ENCODE measurements at places on chromosomes 4 and X.
A peak's percentile ranks its signal among the peaks of the same experiment; 100 is the strongest.

DNA sequence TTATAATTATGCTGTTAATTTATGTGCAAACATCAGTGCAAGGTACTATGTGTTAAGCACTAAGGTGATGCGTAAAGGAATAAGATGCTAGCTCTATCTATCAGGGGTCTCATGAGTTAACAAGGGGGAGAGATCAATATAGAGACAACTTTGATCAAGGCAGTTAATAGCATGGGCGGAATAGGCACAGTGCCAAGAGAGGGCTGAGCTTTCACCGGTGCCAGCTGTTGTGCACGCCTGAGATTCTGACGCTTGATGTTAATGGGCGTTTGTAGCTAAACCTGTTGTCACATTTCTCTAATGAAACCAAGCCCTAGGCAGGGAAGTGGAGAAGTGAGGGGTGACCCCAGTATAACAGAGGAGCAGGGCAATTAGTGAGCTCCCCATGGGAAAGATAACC lies 86.0 kb upstream of the NMU start:
- no peak for DNase-seq
- H3K27ac ChIP-seq: no peak overlapping the region
- H3K27me3 ChIP-seq: no peaks in the 10 kb centered on the region
- no peaks in the 10 kb centered on the region for H3K4me1 ChIP-seq

DNA sequence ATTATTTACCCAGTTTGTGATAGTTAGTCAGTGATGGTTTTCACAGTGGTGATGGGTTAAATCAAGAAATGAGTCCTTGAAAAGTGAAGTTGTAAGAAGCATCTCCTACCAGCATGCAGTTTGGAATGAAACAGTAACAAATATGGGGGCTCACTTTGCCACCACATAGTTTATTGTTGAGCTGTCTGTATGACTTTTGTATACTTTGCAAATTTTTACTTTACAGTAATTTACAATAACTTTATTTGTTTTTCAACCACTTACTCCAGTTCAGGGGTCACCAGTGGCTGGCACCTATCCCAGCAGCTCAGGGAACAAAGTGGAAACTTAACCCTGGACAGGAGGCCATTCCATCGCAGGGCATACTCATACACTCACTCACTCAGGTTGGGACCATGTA lies 64.5 kb upstream of the ANKRD50 start:
- no peaks in the 10 kb centered on the region for H3K27me3 ChIP-seq
- DNase-seq: no peak
- no peak overlapping the region for H3K4me3 ChIP-seq
- H3K4me1 ChIP-seq: no peaks in the 10 kb centered on the region

DNA sequence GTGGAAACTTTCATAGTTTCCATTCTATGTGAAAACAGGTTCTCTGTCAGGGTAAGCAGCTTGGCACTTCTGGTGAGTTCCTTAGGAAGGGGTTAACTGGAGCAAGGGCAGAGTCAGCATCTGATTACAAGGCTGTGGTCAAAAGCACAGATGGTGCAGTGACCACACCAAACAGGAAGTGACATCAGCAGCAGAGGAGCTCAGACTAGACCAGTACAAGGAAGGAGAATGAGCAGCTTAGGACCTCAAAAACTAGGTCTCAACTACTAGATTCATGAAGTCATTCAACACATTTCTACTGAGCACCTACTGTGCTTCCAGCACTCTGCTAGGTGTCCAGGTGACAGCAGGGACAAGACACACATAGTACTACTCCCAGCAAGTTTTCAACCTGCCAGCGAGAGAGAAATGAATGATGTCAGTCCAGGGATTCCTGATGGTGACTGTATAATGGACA lies 130.2 kb downstream of the AMELX start:
- no peak overlapping the region for H3K27ac ChIP-seq
- peaks cover 5% of the 10 kb centered on the region for H3K27me3 ChIP-seq
- H3K36me3 ChIP-seq: no peaks in the 10 kb centered on the region
- no peak overlapping the region for H3K4me3 ChIP-seq

- H3K27ac ChIP-seq: no peak overlapping the region
- no peaks in the 10 kb centered on the region for H3K27me3 ChIP-seq
- H3K4me1 ChIP-seq: no peaks in the 10 kb centered on the region
- H3K36me3 ChIP-seq: no peaks in the 10 kb centered on the region
- H3K4me3 ChIP-seq: no peak overlapping the region
Observed at GRCh38 chrX:115499112-115499805, 61.7 kb upstream of the PLS3 start.

DNA sequence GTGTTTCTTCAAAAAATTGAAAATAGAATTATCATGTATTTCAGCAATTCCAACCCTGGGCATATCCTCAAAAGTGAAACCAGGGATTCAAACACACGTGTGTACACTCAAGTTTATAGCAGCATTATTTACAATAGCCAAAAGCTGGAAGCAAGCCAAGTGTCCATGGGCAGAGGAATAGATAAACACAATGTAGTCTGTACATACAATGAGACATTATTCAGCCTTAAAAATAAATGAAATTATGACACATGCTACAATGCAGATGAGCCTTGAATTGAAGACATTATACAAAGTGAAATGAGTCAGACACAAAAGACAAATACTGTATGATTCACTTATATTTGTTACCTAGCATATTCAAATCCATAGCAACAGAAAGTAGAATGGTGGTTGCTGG lies 853.4 kb downstream of the STIM2 start:
- H3K27ac ChIP-seq: no peak overlapping the region
- DNase-seq: no peak
- no peaks in the 10 kb centered on the region for H3K4me1 ChIP-seq
- H3K4me3 ChIP-seq: no peak overlapping the region
- H3K27me3 ChIP-seq: no peaks in the 10 kb centered on the region
- H3K36me3 ChIP-seq: no peaks in the 10 kb centered on the region

- H3K27ac ChIP-seq: no peak overlapping the region
- no peaks in the 10 kb centered on the region for H3K36me3 ChIP-seq
- no peak for DNase-seq
Observed at GRCh38 chr4:107858158-107858742, 33.5 kb downstream of the SGMS2 start.

DNA sequence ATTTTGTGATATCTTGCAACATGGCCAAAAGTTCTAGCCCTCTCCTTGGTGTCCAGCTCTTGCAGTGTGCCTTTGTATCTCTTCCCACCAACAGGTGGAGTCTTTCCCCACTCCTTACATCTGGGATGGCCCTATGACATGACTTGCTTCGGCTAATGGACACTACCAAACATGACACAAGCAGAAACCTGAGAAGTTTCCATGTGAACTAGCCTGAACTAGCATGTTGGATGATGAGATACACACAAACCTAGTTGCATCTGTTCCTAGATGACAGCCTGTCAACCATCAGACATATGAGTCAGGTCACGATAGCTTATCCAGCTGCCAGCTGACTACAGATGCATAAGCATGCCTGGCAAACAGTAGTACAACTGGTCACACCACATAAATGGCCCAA lies 207.5 kb upstream of the FTHL17 start:
- no peak overlapping the region for H3K4me3 ChIP-seq
- no peaks in the 10 kb centered on the region for H3K36me3 ChIP-seq
- no peak overlapping the region for H3K27ac ChIP-seq
- H3K4me1 ChIP-seq: no peaks in the 10 kb centered on the region

DNA sequence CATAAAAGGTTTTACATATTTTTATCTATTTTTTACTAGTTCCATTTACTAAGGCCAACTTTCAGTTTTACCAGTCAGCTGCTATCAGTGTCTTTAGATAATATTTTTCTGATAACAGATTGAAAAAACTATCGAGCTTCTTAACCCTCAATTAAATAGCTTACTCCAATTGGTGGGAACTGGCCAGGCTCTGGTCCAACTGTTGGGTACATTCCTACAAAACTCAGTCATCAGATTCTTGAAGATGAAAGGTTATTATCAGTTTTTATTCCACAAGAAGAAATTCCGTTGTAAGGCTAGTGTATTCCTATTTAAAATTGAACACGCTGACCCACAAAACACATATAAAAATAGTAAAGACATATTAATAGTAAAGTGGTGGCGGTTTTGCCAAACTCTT lies 346.2 kb downstream of the MAPK10 start:
- H3K36me3 ChIP-seq: peaks cover 2% of the 10 kb centered on the region
- peaks cover 2% of the 10 kb centered on the region for H3K4me1 ChIP-seq
- no peak overlapping the region for H3K4me3 ChIP-seq
- H3K27me3 ChIP-seq: no peaks in the 10 kb centered on the region
- no peak for DNase-seq

DNA sequence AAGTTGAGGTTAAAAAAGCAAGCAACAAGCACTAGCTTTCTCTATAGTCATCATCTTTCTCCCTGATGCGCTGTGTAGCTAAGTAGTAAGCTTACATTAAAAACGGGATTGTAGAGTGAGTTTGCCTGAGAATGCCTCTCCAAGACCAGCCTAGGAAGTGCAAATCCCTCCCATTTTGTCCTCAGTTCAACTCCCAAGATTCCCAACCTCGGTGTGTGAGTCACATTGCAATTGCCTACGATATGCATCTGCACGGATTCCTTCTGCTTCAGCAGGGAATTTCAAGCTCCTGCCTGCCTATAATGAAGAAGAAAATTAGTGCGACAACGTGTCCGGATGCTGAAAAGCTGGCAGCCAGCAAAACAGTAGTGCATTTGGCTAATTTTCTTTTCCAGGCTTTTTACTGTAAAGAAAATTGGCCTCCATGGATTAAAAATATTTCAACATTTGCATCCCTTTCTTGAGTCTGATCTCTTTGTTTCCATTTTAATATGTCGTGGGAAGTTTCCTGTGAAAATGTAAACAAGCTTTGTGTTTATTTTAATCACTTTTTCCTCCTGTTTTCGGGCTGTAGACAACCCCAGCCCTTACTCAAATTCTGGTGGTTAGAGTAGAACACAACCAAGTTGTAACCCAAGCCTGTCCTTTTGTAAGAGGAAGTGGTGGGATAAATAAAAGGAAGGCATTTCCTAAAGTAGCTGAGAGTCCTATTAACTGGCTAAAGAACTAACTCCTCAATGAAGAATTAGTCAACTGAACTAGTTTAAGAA lies 58.4 kb upstream of the TET2 start:
- H3K27ac ChIP-seq: no peak overlapping the region
- no peaks in the 10 kb centered on the region for H3K4me1 ChIP-seq
- no peaks in the 10 kb centered on the region for H3K36me3 ChIP-seq

DNA sequence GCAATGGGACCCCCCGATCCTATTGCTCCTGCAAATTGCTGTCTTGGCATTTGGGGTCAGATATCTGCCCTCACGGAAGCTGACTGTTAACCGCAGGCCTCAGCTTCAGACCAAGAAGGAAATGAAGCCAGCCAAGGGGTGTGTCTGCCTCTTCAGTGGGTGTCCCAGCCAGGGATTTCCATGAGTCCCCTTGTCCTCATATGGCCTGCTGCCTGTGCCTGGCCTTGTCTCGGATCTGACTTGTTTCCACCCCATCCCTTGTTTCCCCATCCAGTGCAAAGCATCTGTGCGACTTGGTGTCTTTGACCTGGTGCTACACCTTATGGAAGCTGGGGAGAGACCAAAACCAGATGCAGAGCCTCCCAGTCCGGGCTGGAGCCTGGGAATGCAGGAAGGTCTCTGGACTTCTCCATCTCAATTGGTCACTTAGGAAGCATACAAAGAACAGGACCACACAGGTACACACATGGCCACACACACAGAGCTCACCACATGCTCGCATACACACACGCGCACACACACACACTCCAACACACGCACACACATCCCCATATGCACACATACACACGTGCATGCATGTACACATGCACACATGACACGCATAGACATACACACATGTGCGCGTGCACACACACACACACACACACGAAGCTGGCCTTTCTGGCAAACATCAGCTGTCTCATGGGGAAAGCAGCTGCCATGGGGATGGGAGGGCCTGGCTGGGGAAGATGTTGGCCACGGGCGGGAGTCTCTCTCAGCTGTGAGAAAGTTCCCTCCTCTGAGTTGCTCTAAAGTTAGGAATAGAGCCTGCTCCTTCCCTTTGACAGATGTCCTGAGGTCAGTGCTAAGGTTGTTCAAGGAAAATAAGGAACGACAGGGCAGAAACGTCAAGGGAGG lies 65.5 kb downstream of the CRMP1 start:
- H3K27ac ChIP-seq: no peak overlapping the region
- peak overlapping the region; percentile 59 for H3K4me3 ChIP-seq
- peaks cover 2% of the 10 kb centered on the region for H3K4me1 ChIP-seq
- no peak for DNase-seq

DNA sequence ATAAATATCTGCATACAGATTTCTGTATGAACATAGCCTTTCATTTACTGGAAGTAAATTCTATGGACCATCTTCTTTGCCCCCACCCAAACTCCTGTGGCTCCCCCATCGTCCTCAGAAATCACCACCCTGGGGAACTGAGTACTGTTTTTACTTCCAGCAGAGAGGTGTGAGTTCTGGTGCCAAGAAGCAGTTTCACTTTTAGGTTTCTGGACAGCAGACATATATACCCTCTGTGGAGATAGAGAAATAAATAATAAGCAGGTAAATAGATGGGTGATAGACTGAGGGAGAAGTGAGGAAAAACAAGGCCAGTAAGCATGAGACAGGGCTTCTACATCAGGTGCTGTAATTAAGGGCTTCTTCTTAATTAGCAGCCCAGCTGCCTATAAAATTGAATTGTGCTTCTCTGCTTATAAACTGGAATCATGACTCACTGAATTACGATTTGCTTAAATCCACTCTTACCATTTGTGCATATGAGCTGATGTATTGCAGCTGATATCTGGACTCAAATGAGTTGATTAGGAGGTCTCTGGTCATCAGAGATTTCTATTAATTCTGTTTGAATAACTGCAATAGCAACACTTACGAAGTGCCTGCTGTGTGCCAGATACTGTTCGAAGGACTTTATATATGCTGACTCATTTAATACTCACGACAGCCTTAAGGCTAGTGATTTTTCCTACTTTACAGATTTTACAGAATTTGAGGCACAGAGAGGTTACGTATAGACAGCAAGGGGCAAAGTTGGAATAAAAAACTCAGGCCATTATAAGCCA lies 60.8 kb upstream of the DHX15 start:
- no peaks in the 10 kb centered on the region for H3K4me1 ChIP-seq
- DNase-seq: no peak
- H3K36me3 ChIP-seq: no peaks in the 10 kb centered on the region
- no peak overlapping the region for H3K27ac ChIP-seq
- no peak overlapping the region for H3K4me3 ChIP-seq
- H3K27me3 ChIP-seq: no peaks in the 10 kb centered on the region

GRCh38 chrX:24890677-24891076 lies 125.1 kb downstream of the ARX start:
- no peak overlapping the region for H3K4me3 ChIP-seq
- DNase-seq: no peak
- peaks cover 42% of the 10 kb centered on the region for H3K36me3 ChIP-seq
- no peak overlapping the region for H3K27ac ChIP-seq
- no peaks in the 10 kb centered on the region for H3K4me1 ChIP-seq

- DNase-seq: no peak
- H3K27ac ChIP-seq: no peak overlapping the region
- no peaks in the 10 kb centered on the region for H3K27me3 ChIP-seq
- no peaks in the 10 kb centered on the region for H3K36me3 ChIP-seq
- H3K4me3 ChIP-seq: no peak overlapping the region
- no peaks in the 10 kb centered on the region for H3K4me1 ChIP-seq
Observed at GRCh38 chr4:16661813-16662212, 236.6 kb downstream of the LDB2 start.

GRCh38 chr4:186826846-186827533 lies 103.3 kb upstream of the FAT1 start:
- no peaks in the 10 kb centered on the region for H3K36me3 ChIP-seq
- H3K27me3 ChIP-seq: no peaks in the 10 kb centered on the region
- no peaks in the 10 kb centered on the region for H3K4me1 ChIP-seq
- no peak overlapping the region for H3K4me3 ChIP-seq
- no peak for DNase-seq

Data from neuronal stem cell (in vitro differentiated cells).